Kidney capillary endothelial cell (primary cell): ENCODE measurements at places on chromosomes 1 and 21.

DNA sequence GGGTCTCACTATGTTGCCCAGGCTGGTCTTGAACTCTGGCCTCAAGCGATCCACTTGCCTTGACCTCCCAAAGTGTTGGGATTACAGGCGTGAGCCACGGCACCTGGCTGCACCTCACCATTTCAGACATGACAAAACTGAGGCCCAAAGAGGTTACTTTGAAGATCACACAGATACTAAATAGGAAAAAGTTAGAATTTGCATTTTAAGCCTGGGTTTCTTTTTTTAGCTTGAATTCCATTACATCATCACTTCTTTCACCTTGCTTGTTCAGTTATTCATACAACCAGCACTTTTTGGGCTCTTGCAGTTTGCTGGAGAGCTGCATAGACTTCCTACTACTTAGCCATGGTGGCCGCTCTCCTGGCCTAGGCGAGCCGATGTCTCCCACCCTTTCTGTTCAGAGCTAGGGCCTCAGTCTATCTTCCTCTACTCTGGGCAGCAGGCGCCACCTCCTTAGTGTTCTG is 16.3 kb upstream of the CD2 start:
- no peak for DNase-seq

- no peak for DNase-seq
These were observed 105.8 kb downstream of the SLC16A1 start for GRCh38 chr1:112850034-112850757.

GRCh38 chr1:197915862-197916499 is 1.2 kb upstream of the LHX9 start:
- no peak for DNase-seq

DNA sequence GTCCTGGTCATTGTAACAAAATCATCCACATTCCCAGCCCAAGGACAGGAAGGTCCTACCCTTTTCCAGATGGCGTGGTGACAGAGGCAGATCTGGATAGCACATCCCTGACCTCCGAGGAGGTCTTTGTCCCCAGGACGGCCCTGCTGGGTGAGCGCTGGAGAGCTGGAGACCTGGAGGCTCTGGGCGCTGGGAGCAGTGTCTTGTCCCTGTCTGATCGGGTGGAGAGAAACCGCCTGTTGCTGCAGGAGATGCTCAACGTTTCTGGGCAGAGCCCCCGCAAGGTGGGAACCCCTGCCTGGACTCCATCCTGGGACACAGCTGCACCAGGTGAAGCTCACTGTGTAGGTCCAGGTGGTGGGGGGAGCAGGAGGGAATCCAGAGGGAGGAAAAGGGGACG is 4.1 kb downstream of the KIAA1614 start:
- no peak for DNase-seq

DNA sequence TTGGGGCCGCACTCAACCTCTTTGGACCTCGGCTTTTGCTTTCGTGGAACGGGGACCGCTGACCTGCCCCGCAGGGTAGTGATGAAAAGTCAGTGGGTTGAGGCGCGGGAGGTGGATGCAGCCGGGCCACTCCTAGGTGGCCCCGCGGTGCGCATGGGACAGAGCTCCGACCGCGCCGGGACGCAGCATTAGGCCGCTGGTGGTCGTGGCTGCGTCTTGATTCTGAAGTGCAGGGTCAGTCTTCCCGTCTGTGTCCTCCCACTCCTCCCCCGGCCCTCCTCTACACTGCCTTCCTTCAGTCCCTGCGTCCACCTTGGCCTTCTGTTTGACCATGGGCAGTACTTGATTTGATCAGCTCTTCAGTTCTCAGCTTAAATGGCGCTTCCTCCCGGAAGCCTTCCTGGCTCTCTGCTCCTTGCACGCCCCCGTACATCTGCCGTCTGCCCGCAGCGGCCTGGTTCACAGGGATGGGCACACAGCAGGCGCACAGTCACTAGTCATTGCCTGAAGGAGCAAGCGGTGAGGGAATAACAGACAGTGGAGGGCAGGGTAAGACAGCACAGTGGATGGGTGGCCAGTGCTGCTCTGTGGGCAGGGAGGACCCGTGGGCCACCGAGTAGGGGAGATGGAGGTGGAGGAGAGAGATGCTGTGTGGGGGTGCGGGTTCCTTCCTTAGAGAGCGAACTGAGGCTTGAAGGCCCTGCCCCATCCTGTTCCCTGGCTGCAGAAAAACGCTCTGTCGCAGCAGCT is 633 bp downstream of the THEMIS2 start:
- no peak for DNase-seq
